ENCODE measurements at places on chromosomes 11 and 22. TPM values are rescaled to one million over a fixed set of nuclear protein-coding genes. Genes with fewer than 3 reads are reported as not detected.

The PATE2 gene
- not detected for total RNA-seq

The NPAS4 gene
- total RNA-seq, result 5.0 TPM

The PGR gene
- 31.1 TPM for total RNA-seq

The HINFP gene
- total RNA-seq, result 36.5 TPM

The OR5AK2 gene
- not detected for total RNA-seq

The SPI1 gene
- 98.2 TPM for total RNA-seq

The FAM180B gene
- not detected for total RNA-seq

The PGA4 gene
- 75.7 TPM for total RNA-seq

- peak; percentile 56 for DNase-seq
These were observed 90.5 kb downstream of the BRD1 start for GRCh38 chr22:49737101-49737551.

DNA sequence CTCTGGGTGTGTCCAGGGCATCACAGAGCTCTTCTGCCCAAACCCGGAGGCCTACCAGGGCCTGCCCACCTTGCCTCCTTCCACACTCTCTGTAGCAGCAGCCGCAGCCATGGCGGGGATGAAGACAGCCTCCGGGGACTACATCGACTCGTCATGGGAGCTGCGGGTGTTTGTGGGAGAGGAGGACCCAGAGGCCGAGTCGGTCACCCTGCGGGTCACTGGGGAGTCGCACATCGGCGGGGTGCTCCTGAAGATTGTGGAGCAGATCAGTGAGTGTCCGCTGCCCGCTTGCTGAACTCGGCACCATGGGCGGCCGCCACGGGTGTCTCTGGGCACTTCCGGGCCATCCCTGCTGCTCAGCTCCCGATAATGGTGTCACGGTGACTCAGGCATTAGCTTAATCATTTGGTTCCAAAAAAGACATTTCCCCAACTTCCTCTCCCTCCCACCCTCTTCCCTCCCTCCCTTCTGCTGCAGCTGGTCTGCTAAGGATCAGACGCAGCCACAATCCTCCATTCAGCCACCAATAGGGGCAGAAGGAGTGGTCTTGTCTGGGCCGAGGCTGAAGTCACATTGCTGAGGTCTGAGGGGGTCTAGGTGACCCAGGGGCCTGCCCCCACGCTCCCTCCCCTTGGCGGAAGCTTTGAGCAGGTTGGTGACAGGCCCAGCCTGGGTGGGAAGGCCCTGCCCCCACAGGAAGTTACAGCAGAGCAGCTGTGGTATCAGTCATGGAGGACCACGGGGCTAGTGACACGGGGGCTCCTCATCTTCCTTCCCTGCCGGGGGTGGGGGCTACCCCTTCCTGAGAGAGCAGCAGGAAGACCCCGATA lies 950 bp downstream of the FERMT3 start:
- peak; percentile 81 for DNase-seq

DNA sequence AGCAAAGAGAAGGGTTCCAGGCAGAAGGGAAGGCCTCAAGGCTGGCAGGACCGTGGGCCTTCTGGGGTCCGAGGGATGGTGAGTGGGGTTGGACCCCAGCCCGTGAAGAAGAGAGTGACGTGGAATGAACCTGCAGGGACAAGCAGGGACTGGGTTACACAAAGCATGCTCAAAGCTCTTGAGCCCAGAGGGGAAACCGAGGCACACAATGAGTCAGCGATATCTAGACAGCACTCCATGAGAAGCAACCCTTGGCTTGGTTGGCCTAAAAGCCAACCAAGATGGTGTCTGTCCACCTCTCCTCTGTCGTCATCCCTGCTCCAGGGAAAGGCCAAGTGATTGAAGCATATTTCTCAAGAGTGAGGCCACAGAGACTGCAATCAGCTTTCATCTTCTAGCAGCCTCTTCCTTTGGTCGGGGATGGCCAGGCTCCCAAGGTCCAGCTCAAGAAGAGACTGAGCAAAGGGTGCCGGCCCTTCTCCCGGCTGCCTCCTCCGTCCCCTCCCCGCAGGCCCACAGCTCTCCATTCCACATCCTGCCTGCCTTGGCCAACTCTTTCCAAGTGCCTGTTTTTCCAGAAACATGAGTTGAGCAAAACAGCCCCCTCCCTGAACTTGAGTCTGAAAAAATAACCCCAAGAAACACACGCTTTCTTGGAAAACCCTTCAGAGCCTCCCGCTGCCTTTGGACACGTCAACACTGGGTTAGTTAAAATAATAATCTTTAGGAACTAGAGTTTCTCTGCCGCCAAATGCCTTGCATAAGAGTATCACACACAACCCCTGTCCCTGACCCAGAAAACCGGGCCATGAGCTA lies 556.6 kb downstream of the MIAT start:
- DNase-seq, result peak; percentile 89

DNA sequence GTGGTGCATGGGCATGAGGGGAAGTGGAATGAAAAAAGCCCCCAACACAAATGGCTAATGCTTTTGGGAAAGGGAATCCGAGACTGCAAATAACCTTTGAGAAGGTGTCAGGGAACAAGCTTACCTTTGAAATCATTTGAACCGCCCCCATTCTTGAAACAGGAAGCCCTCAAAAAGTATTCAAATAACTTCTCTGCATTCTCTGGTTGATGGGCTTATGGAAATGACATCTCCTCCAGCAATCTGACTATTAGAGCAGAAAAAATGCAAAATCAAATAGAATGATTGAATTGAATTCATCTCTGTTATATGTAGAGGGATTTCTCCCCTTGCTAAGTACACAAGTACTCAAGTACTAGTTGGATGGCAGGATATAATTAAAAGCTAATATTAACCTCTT lies 409.9 kb downstream of the TMEM135 start:
- no peak for DNase-seq

DNA sequence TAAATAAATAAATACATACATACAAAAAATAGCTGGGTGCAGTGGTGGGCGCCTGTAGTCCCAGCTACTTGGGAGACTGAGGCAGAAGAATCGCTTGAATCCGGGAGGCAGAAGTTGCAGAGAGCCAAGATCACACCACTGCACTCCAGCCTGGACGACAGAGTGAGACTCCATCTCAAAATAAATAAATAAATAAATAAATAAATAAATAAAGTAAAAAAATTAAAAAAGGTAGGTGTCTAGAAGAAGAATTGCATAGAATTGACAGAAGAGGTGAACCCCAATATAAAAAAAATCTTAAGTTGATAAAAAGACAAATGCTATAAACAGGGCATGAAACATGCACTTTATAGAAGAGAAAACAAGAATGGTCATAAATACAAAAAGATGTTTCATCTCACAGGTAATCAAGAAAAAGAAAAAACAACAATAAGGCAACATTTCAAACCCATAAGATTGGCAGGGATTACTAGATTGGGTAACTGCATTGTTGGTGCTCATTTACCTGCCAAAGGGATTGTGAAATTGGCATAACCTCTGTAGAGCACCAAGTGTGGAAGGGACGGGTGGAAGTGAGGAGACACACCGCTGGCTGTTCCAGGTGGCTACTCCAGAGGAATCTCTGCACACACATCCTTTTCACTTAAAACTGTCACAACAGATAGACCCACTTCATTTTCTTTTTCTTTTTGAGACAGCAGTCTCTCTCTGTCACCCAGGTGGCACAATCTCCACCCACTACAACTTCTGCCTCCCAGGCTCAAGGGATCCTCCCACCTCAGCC lies 44.7 kb downstream of the NF2 start:
- no peak for DNase-seq

- no peak for DNase-seq
These were observed 7.6 kb downstream of the ATXN10 start for GRCh38 chr22:45678961-45679912.

- no peak for DNase-seq
These were observed 5.9 kb upstream of the ATF4 start for GRCh38 chr22:39514373-39514973.

DNA sequence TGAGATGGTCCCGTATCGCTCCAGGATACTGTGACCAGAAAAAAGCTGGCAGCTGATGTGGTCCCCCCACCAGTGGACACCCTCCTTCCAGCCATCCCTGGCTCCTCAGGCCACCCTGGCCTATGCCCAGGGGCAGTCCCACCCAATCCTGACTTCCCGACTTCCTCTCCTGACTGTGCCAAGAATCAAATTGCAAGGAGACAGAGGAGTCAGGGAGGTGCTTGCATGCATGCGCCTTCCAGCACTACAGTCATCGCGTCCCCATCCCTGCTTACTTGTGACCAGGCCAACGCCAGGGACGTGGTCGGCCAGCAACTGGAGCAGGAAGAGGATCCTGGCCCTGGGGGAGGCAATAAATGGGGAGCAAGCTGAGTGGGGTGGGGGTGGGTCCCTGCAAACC lies 3.6 kb upstream of the FREY1 start:
- no peak for DNase-seq

DNA sequence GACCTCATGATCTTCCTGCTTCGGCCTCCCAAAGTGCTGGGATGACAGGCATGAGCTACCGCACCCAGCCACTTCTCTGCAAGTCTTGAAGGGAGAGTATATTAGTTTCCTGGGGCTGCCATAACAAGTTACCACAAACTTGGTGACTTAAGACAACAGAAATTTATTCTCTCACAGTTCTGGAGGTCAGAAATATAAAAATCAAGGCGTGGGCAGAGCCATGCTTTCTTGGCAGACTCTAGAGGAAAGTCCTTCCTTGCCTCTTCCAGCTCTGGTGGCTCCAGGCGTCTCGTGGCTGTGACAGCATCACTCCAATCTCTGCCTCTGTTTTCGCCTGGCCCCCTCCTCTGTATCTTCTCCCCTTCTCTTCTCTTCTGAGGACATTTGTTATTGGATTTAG lies 110.2 kb upstream of the NAV2 start:
- DNase-seq, result no peak

GRCh38 chr22:39776295-39777009 lies 117.1 kb downstream of the ENTHD1 start:
- no peak for DNase-seq

- DNase-seq, result no peak
These were observed 484.2 kb upstream of the LRRC4C start for GRCh38 chr11:41943656-41944055.

DNA sequence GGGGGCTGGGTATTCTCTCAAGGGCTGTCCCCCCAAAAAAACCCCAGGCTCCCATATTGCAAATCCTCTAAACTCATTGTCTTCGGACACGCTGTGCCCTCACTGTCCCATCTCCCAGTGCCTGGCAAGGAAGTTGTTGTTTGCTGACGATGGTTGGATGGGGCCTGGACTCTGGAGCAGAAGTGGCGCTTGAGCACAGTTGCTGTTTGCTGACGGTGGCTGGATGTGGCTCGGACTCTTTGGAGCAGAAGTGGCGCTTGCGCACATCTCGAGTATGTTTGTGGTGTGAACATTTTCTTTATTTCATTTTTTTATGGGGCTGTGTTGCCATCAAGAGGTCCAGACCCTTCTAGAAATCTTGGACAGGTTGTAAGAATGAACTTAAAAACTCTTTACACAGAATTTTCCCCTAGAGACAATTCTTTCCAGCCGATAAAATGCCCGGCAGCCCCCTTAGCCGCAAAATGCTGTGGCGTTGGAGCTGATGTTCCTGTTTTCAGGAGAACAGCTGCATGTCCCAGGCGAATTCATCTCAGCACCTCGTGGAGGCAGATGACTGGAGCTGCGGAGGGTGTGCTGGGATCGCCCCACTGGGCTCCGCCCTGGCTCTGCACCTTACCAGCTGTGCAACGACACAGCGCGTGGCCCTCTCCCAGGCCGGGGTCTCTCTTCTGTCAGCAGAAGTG lies 1167.4 kb downstream of the BRD1 start:
- DNase-seq, result no peak

- no peak for DNase-seq
These were observed 4.0 kb upstream of the SGSM1 start for GRCh38 chr22:24801901-24802465.

DNA sequence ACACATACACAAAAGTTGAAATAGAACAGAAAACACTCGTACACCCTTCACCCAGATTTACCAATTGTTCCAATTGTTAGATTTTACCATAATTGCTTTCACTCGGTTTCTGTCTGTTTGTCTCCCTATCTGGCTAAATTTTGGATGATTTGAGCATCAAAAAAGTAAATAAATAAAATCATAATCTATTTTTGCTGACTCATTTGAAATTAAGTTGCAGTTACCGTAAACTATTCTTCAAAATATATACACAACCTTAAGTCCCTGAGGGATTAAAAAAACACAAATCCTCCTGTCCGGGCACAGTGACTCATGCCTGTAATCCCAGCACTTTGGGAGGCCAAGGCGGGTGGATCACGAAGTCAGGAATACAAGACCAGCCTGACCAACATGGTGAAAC lies 81.3 kb upstream of the SYT9 start:
- no peak for DNase-seq

DNA sequence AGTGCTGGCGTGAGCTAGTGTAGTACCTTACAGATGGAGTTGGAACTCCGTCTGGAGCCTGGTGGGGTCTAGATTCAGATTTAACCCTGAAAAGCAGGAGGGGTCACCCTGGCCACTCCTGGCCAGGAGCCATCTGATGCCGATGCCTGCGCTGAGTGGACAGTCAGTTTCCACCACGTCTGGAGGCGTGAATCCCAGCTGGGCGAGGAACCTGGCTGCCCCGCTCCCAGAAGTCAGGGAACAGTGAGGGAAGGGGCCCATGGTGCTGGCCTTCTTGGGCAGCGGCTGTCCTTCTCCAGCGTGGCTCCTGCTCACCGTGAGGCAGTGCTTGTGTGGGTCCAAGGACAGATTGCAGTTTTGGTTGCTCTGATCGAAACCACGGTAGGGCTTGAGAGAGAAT lies 76.3 kb downstream of the PARVB start:
- DNase-seq, result no peak

DNA sequence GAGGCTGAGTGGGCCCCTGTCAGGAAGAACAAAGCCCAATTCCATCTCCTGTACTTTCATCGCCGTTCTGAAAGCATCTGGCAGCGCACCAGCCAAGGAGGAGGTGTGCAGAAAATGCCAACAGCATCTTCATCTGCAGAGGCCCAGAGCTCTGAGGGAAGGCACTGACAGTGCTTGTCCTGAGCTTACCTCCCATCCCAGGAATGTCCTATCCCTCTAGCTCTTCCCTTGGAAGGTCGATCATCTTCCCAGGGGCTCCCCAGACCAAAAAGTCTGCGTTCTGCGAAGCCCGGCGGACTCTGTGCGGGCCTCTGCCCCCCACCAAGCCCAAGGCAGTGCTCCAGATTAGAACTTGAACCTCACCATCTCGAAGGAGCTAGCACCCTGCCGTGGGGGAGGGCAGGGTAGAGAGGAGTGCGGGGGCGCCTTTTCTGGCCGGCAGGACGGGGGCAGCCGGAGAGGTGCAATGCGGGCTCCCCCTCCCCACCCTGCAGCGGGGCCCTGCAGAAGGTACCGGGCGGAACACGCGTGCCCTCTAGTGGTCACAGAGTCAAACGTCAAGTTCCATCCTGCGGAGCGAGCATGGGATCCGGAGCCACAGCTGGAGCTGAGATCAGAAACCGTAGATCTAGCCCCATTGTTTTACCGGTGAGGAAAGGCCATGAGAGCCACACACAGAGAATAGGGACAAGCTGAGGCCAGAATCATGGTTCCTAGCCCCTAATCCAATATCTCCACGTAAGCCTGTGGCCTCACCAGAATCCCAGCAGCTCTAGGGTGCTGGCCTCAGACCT lies 5.0 kb downstream of the SCN2B start:
- peak; percentile 74 for DNase-seq

DNA sequence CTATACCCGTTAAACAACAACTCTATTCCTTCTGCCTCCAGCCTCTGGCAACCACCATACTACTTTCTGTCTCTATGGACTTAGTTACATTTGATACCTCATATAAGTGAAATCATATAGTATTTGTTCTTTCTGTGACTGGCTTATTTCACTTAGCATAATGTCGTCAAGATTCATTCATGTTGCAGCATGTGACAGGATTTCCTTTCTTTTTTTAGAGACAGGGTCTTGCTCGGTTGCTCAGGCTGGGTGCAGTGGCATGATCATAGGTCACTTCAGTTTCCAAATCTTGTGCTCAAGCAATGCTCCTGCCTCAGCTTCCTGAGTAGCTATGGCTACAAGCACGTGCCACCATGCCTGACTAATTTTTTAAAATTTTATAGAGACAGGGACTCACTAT lies 29.4 kb upstream of the SORL1 start:
- no peak for DNase-seq

Measured in ascending aorta (tissue), 2 donors.